Psoas muscle (tissue), 8 donors: ENCODE measurements at places on chromosomes 2 and 18. TPM values are rescaled to one million over a fixed set of nuclear protein-coding genes. Genes with fewer than 3 reads are reported as not detected.
A peak's percentile ranks its signal among the peaks of the same experiment; 100 is the strongest.

Gene CLEC4F
- 0.64 TPM for total RNA-seq

- no peak overlapping the region for H3K27ac ChIP-seq
- no peaks in the 10 kb centered on the region for H3K36me3 ChIP-seq
- H3K4me1 ChIP-seq: no peaks in the 10 kb centered on the region
- H3K4me3 ChIP-seq: no peak overlapping the region
- no peaks in the 10 kb centered on the region for H3K27me3 ChIP-seq
- no peak for DNase-seq
These were observed 359.9 kb upstream of the FANCL start for GRCh38 chr2:58601017-58601416.

DNA sequence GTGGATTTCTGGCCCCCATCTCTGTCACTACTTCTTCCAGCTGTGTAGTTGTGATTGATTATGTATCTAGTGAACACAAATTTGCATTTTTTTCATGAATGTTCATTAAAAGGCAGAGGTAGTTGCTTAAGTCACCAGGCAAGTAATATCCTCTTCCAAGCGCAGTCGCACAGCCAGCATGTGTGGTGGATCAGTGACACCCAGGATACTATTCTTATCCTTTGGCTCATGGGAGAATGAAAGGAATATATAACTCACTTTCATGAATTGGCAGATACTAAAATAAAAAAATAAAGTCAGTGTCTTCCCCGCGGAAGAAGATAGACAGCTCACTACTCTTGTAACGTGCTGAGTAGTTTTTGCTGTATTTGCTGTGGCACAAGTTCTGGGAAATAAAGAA lies 387.8 kb downstream of the CDH7 start:
- H3K27me3 ChIP-seq: no peaks in the 10 kb centered on the region
- H3K4me3 ChIP-seq: no peak overlapping the region
- no peak for DNase-seq

GRCh38 chr2:128303095-128303791 lies 15.4 kb downstream of the HS6ST1 start:
- no peak overlapping the region for H3K4me3 ChIP-seq
- no peak overlapping the region for H3K27ac ChIP-seq
- no peaks in the 10 kb centered on the region for H3K27me3 ChIP-seq
- H3K4me1 ChIP-seq: peaks cover 45% of the 10 kb centered on the region
- no peaks in the 10 kb centered on the region for H3K36me3 ChIP-seq
- peak; percentile 10 for DNase-seq

DNA sequence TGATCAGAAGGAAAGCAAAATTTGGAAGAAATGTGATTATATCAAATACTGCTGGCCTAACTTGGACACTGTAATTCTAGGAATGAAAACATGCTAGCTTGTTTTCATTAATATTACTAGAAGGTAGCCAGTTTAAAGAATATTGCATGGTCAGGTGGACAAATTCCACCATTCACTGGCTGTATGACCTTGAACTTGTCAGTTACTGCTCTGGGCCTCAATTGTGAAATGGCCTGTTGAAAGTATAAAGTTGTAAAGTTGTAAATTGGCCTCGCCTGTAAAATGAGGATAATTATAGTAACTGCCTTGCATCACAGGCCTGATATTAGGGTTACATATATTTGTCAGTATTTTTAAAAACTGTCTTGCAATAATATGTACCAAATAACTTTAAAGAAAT lies 398.4 kb upstream of the CHST9 start:
- H3K27ac ChIP-seq: no peak overlapping the region
- H3K36me3 ChIP-seq: no peaks in the 10 kb centered on the region
- H3K4me3 ChIP-seq: no peak overlapping the region
- no peaks in the 10 kb centered on the region for H3K27me3 ChIP-seq
- H3K4me1 ChIP-seq: peaks cover 26% of the 10 kb centered on the region
- DNase-seq: no peak

Gene C2orf66
- not detected for total RNA-seq

DNA sequence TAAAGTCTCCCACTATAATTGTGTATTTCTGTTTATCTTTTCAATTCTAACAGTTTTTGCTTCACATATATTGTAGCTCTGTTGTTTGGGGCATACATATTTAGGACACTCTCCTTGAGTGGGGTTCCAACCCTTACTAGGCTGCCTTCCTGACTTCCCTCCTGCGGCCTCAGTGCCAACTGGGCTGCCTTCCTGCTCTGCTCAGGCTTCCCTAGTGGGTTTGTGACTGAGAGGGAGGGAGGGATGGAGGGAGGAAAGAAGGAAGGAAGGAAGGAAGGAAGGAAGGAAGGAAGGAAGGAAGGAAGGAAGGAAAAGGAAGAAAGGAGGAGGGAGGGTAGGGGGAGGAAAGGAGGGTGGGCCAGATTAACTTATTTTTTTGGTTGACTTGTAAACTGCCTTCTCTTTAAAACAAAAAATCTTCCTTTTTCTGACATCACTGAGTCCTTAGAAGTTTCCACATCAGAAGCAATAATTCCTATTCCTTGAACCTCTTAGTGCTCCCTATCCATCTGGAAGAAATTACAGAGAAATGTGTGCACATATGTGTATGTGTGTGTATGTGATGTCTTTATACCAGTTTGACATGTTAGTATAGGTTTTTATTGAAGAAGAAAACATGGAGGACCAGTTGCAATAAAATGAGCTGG lies 145.4 kb upstream of the PGAP1 start:
- no peak overlapping the region for H3K4me3 ChIP-seq
- H3K27ac ChIP-seq: no peak overlapping the region
- H3K36me3 ChIP-seq: no peaks in the 10 kb centered on the region
- H3K27me3 ChIP-seq: no peaks in the 10 kb centered on the region
- H3K4me1 ChIP-seq: no peaks in the 10 kb centered on the region
- no peak for DNase-seq

Gene ITGA4
- 1.9 TPM for total RNA-seq

DNA sequence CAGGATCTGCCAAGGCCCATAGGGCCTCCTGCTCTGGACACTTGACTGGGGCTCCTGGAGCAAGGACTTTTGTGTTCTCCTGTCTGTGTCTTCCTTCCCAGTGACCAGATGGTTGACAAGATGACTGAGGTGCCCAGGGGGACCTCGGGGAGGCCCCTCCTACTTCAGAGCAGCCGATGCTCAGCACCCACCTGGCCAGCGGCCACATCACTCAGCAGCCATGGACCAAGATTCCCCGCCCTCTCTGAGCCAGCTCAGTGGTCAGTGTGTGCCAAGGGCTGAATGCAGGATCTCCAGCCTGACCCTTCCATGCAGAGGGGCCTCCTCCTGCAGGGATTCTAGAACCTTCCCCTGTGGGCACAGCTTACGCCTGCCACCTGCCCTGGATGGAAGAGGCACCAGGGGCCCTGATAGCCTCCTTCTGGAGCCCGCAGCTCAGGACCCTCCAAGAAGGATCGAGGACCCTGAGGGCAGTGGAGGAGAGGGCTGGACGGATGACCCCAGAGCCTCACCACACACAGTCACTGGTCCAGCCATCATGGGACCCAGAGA lies 87.4 kb upstream of the GPC1 start:
- H3K27me3 ChIP-seq: no peaks in the 10 kb centered on the region
- peak overlapping the region; percentile 50 for H3K27ac ChIP-seq
- H3K4me1 ChIP-seq: peaks cover 9% of the 10 kb centered on the region
- no peak overlapping the region for H3K4me3 ChIP-seq
- no peak for DNase-seq

GRCh38 chr2:85593023-85593422 lies 2.5 kb upstream of the RNF181 start:
- no peak for DNase-seq
- no peak overlapping the region for H3K27ac ChIP-seq
- peaks cover 3% of the 10 kb centered on the region for H3K36me3 ChIP-seq
- peaks cover 64% of the 10 kb centered on the region for H3K4me1 ChIP-seq
- no peak overlapping the region for H3K4me3 ChIP-seq
